ENCODE measurements at places on chromosomes 3 and 15.

GRCh38 chr15:89551550-89551949, 23.7 kb upstream of the TICRR start:
- no peak for DNase-seq

GRCh38 chr3:34381243-34381642, 582.8 kb downstream of the PDCD6IP start:
- no peak for DNase-seq

GRCh38 chr3:9903238-9903624, 583 bp downstream of the IL17RE start:
- no peak for DNase-seq

GRCh38 chr3:19901918-19902317, 32.1 kb downstream of the EFHB start:
- no peak for DNase-seq

DNA sequence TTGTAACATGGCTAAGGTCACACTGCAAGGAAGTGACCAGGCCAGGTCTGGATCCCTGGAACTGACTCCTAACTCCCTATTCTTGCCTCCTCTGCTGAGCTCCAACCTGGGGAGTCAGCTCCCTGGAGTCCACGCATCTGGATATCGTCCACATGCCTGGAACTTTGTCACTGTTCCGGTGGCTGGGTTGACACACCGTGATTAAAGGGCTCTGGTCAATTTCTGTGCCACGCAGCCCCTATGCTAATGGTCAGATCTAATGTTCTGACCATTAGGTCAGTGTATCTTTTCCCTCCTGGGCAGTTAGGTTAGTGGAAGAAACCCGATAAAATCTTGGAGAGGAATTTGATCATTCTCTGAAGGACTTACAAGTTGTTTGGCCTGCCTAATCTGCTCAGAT, 1.6 kb upstream of the TPM1 start:
- DNase-seq, result no peak

DNA sequence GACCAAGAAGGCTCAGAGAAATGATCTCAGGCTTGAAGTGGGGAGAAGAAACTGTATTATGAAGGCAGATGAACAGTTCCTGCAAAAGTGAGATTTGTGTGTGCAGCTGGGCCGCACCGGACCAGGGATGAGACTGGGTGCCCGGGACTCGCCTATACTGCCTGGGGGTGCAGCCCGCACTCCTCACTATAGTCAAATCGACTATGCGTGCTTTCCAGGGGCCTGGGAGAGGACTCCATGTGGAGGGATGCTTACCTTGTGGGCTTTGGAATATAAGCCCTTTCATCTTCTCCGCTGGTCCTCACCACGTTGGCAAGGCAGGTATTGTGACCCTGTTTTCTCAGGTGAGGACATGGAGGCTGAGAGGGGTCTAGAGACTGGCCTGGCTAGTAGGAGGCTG, 32.9 kb upstream of the APOD start:
- DNase-seq, result no peak

DNA sequence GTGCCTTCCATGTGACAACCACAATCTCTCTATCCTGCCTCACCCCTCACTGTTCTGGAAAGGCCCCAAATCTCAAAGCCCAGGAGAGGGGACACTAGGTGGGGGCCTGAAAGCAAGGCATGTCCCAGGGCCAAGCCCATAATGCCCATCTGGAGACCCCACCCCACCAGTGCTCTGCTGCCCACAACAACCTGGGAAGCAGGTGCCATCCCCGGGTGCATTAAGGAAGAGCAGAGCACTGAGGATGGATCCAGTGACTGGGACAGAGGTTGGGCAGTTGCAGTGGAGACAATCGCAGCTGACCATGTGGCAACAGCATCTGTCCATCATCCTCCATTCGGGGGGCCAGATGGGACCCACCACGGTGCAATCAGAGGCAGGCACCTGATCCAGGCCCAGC, 106.2 kb upstream of the PRR20G start:
- DNase-seq, result no peak

DNA sequence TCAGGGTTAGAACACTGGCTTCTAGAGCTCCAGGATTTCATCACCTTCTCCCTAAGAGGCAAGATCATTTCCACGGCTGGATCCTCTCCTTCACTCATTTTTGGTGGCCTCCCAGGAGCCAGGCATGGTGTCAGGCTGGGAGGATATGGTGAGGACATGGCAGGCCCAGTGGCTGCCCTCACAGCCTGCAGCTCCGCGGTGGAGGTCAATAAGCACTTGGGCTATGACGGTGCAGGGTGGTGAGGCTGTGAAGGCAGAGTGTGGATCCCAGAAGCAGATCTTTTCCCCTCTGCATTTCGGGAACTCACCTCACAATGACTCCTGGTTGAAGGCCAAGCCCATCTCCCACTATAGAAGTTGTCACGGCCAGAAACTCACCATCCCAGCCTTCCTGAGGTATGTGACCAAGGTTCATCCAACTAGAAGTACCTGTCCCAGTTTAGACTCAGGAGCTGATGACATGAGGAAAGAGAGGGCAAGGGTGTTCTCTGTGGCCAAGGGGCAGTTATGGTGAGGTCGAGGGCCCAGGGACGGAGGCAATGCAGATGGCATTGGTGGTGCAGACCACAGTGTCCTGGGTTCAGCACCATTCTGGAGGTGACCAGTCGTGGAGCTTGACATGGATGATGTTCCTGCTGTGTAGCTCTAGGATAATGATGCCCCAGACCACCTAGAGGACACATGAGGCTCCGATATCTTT, 100.1 kb upstream of the SMAD3 start:
- no peak for DNase-seq

DNA sequence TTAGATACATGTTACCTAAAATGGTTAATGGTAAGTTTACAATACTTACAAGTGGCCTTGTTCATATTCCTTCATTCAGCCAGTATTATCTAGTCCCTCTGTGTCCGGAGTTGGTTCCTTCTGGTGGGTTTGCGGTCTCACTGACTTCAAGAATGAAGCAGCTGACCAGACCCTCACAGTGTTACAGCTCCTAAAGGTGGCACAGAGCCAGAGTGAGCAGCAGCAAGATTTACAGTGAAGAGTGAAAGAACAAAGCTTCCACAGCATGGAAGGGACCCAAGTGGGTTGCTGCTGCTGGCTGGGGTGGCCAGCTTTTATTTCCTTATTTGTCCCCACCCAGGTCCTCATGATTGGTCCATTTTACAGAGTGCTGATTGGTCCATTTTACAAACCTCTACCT, 916.8 kb downstream of the MCTP2 start:
- no peak for DNase-seq

DNA sequence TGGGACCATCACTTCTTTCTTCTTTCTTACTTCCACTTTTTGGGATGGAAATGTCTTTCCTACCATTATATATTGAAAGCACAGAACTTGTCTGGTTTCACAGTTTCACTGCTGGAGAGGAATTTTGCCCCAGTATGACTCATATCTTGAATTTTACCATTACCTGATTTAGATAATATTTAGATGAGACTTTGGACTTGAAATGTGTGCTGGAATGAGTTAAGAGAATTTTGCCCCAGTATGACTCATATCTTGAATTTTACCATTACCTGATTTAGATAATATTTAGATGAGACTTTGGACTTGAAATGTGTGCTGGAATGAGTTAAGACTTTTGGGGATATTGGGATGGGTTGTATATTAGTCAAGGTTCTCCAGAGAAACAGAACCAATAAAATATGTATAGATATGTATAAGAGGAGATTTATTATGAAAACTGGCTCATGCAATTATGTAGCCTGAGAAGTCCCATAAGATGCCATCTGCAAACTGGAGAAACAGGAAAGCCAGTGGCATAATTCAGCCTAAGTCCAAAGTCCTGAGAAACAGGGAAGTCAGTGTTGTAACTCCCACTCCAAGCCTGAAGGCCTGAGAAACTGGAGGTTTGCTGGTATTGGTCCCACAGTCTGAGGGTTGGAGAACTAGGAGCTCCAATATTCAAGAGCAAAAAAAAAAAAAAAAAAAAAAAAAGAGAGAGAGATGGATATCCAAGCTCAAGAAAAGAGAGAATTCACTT, 1029.2 kb downstream of the EPHA3 start:
- DNase-seq, result no peak

DNA sequence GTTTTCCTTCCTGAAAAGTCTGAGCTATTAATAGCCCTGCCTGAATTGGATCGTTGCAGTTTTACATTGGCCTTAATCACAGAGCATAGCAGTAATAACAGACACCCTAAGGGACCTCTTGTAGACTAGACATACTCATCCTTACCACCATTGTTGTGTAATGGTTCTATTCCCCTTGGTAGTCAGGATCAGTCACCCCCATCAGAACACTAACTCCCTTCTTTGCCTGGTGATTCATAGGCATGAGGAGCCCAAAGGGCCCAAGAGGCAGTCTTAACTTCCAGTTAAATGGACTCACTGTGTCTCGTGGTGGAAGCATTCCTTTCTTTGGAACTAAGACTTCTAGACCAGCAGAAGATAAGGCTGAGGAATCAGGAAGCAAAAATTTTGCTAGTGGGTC, 20.2 kb downstream of the CGGBP1 start:
- no peak for DNase-seq

- no peak for DNase-seq
Measured at GRCh38 chr15:93803421-93804152, 427.8 kb upstream of the MCTP2 start.

- no peak for DNase-seq
Measured at GRCh38 chr3:179266701-179267211, 15.8 kb upstream of the KCNMB3 start.

DNA sequence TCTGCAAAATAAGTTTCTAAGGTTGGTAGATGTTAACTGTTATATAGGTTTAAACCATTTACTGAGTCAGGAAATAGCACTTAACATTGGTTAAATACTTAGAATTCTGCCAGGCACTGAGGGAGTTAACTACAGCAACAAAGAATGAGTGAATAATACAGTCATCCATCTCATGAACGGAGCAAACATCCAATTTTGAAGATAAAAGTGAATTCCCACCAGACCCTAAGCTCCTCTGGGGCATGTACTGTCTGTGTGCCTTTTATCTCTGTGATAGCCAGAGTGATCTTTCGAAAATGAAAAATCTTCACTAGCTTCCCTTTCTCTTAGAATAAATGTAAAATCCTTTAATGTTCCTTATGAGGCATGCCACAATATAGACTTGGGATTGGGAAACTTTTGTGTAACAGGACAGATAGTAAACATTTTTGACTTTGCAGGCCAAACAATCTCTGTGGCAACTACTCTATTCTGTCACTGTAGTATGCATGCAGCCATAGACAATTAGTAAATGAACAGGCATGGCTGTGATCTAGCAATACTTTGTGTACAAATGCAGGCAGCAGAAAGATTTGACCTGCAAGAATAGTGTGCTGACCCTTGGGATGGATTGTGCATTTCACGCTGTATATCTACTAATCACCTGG, 294.5 kb upstream of the LMCD1 start:
- no peak for DNase-seq

Measured in NCI-H1105 treated with DMSO at 0.1 percent for 48 hours (cell line).